ENCODE measurements at places on chromosomes 7 and 10.

DNA sequence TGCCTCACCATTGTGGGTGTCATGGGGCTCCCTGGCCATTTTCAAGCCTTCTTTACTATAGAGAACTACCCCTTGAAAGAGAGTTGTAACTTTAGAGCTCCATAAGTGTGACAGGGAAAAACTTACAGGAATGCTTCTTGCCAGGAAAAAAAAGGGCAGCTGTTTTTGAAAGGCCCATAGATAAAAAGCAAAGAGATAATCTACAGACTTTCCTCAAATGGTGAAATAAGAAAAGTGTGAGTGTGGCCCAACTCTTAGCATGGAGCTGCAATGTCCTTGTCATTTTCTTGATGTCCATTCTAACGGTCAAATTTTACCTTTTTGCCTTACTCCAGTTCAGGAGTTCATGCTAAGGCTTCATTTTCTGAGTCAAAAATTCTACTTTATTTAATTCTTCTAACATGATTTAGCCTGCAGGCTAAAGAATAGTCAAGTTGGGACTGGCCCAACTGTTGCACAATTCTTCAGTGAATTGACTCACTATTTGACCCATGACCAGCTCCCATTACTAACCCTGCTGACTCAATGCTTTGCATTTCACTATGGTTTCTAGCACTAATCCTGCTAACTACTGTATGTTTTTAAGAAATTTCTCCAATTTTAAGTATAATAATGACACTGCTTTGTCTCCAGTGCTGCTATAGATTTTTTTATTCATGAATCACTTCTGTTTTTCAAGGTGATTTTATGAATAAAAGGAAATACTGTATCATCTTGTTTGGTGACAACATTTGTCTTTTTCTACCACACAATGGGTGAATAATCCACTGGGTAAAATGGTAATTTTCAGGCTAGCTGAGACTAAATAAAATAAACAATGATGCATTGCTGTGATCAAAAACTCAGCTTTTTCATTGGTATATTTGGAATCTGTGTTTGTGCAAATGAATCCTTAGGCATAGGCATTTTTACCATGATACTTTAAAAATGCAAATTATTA lies 41.4 kb upstream of the SGCE start:
- DNase-seq, result no peak

- no peak for DNase-seq
Measured at GRCh38 chr10:61391281-61391680, 61.9 kb downstream of the TMEM26 start.

GRCh38 chr7:84200859-84201258 lies 6.3 kb upstream of the SEMA3A start:
- no peak for DNase-seq

- DNase-seq, result no peak
Measured at GRCh38 chr7:150877536-150877935, 25.2 kb downstream of the AOC1 start.

GRCh38 chr7:121305109-121305508 lies 23.7 kb upstream of the WNT16 start:
- no peak for DNase-seq

DNA sequence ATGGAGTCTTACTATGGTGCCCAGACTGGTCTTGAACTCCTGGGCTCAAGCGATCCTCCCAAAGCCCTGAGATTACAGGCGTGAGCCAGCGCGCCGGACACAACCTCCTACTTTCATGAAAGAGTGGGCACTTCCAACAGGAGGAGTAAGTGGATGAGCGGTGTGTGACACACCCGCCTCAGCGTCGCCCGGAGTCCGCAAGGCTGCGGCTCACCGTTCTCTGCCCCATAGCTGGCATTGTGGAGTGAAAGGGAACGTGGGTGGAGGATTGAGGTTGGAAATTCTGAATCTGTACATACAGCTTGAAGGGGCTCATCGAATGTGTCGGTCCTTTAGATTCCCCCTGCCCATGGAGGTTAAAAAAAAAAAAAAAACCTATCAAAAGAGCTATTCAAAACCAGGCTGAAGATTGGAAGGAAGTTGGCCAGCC lies 524 bp upstream of the PRXL2A start:
- DNase-seq, result peak; percentile 4

DNA sequence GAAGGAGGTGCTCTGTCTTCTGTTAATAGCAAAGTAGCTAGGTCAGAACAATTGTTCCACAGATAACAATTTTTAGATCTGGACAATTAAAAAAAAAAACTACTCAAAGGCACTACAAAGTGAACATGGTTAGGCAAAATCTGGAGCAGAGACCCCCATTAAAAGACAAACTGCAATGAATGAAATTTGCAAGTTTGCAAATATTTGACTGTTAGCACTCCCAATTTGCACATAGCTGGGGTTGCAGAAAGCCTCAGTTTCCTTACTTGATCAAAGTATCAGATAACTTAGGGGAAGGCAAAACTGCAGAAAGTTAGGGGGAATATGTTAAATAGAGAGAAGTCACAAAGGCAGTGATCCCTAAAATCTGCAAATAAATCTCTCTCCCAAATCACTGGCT lies 68.3 kb downstream of the DGKI start:
- DNase-seq, result no peak

GRCh38 chr10:120833222-120833928 lies 17.8 kb upstream of the WDR11 start:
- no peak for DNase-seq

GRCh38 chr7:75842836-75843446 lies 29.3 kb upstream of the CCL24 start:
- DNase-seq, result no peak

DNA sequence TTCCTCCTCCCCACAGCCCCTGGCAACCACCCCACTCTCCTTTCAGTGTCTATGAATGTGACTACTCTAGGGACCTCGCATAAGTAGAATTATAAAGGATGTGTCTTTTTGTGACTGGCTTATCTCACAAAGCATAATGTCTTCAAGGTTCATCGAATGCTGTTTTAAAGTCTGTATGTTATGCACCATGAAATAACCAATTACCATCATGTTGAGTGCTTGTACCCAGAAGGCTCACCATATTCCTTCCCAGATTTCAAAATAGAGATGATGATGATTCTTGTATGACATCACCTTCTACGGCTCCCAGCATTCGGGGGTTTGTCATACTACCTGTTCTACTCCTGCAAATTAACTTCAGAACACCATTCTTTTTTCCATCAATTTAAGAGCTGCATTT lies 11.9 kb downstream of the PKD1L1 start:
- DNase-seq, result no peak

Data from activated T-cell treated with anti-CD3 and anti-CD28 coated beads for 1 hour (primary cell).